ENCODE measurements at places on chromosomes 6 and 20.

DNA sequence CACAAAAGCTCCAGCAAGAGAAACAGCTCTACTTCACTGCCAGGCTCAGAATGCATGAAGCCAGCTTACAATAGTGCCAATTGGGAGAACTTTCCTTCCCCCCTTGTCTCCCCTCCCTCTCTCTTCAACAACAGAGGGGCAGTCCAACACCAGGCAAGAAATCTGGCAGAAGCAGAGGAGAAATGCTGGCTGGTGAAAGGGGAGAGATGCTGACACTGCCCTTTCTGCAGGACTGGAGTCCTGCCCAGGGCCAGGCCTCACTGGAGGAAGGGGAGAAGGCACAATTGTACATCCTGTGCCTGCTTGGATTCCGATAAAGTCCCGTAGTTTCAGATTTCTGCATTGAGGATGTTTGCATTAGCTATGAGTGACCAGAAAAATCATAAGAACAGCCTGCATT, 148.6 kb downstream of the LRRC1 start:
- DNase-seq, result no peak

DNA sequence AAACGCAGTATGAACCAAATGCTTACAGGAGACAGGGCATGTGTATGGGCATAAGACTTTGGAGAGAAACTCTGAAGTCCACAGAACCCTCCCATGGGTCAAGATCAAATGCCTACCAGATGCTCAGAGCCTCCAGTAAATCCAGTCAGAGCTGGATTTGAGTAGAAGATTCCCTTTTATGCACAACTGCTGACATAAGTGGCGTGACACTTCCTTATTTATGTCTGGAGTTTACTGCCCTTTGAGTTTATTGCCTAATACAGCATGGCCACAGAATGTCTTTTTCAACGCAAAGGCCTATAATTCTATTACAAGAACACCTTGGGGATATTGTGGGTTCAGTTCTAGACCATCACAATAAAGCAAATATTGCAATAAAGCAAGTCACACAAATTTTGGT, 220.0 kb upstream of the FOXQ1 start:
- DNase-seq, result no peak

DNA sequence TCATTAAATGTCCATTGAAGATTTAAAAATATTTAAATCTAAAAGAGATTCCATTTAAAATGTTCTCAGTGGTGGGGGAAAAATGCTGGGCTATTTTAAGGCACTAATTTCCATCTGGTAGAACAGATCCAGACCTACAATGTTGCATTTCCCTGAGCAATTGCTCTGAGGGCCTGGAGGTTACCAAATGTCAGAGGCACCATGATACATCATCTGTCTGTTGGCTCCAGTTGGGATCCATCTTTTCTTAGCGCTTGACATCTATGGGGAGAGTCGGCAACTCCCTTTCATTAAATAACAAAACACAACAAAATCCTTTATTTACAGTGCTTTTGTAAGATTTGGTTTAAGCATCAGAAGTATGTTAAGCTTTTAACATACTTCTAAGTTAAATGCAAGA, 224.5 kb downstream of the FOXC1 start:
- no peak for DNase-seq

DNA sequence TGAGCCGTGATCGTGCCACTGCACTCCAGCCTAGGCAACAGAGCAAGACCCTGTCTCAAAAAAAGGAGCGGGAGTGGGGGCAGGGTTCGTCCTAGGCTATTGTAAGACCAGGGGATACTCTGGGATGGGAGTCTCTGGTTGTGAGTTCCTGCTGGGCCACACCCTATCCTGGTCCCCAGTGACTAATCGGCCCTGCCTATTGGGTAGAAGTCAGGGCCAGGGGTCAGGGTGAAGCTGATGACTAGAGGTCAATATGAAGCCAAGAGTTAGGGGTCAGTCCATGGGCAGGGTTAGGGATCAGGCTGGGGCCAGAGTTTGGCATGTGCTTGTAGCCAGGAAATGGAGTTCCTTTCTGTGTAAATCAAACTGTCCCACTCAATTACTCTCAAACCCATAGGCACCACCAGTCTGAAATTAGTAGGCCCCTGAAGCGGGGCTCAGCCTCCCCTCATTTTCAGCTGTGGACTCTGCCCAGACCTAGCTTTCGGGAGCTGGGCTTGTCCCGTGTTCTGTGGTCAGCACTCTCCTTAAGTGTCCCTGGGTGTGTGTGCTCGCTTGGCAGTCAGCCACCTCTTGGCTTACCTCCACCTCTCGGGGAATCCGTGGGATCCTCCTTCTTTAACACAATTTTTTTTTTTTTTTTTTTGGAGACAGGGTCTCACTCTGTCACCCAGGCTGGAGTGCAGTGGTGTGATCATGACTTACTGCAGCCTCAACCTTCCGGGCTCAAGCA, 1.8 kb downstream of the HSPA12B start:
- DNase-seq, result no peak

DNA sequence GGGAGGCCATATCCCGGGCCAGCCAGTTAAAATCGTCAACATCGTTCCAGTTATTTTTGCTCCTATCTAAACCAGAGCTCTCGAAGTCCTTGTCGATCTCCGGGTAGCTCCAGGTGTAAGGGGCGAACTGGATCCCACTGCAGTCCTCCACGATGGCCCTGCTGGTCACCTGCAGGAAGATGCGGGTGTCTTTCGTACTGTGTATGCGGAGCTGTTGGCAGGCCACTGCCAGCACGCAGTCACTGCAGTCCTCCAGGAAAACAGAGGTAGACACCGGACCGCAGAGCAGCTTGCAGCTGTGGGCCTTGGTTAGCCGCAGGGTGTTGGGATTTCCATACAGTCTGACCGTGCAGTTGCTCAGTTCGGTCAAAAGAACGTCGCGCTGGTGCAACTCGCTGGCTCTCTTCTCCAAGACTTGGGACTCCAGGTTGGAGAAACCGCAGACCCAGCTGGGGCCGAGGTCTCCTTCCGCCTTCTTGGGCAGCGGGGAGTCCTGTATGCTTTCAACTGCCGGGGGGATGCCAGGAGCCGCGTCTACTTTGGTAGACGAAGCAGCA, 742 bp downstream of the TBCC start:
- peak; percentile 2 for DNase-seq

GRCh38 chr6:116157391-116157790, 31.5 kb upstream of the COL10A1 start:
- no peak for DNase-seq

GRCh38 chr20:40913224-40914185, 115.1 kb upstream of the TOP1 start:
- no peak for DNase-seq

DNA sequence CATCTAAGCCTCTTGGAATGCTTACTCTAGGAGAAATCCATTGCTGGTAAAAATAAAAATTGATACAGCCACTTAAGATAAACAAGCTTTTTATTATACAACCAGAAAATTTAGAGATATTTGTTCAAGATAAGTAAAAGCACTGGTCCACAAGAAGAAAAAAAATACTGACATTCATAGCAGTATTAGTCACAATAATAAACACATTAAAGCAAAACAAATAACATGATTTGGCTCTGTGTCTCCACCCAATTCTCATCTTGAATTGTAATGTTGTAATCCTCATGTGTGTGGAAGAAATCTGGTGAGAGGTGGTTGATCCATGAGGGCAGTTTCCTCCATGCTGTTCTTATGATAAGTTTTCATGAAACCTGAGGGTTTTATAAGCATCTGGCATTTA, 1093.5 kb upstream of the ADGRB3 start:
- no peak for DNase-seq

GRCh38 chr20:47561603-47562583, 60.2 kb downstream of the NCOA3 start:
- no peak for DNase-seq

DNA sequence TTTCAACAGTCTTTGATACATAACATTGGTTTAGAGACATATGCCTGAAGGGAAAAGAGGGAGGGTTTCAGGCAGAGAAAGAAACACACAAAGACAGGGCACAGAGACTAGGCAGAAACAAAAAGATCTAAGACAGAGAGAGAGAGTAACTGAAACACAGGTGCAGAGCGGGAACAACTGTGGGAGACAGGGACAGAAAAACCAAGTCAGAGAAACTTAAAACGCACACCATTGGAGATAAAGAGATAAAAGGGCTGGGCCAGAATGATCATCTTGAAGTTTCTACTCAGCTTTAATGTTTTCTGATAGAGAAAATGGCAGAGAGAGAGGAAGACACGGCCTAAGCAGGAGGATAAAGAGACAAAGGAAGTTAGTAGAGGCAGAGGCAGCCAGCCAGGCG, 11.8 kb downstream of the UNC5CL start:
- no peak for DNase-seq

DNA sequence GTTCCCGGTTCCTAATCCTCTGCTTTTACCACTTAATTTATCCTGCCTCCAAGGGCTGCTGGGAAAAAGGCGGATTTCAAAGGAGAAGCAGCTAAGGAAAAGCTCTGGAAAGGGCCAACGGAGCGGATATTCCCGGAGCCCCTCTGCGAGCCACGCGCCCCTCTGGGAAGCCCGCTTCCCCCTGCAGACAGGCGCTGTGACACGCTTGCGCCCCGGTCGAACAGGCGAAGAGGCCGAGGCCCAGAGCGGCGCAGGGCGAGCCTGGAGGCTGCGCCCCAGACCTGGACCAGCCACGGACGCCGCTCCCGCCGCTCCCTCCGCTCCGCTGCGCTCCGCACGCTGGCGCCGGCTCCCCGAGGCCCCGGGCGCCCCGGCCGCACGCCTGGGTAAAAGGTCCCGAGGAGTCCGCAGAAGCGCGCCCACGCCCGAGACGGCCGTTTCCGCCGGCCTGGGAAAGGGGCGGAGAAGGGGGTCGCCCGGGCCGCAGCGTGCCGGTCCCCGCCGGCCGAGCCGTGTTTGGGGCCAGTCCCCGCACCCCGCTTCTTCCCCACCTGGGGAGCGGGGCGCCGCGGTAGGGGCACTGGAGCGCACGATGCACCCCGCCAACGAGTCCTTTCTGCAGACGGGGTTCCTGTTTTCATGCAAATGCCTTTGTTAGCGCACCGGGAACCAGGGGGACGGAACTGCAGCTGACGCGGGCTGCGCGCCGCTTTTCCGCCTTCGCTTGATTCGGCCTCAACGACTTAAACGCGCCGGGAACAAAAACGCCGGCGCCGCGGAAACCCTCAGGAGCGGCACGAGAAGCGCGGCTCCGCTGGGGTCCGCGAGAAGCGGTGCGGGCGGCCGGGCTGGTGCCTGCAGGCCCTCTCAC, 91.9 kb upstream of the SIRPA start:
- DNase-seq, result no peak

GRCh38 chr6:157558049-157558448, 177.1 kb downstream of the ZDHHC14 start:
- DNase-seq, result no peak

DNA sequence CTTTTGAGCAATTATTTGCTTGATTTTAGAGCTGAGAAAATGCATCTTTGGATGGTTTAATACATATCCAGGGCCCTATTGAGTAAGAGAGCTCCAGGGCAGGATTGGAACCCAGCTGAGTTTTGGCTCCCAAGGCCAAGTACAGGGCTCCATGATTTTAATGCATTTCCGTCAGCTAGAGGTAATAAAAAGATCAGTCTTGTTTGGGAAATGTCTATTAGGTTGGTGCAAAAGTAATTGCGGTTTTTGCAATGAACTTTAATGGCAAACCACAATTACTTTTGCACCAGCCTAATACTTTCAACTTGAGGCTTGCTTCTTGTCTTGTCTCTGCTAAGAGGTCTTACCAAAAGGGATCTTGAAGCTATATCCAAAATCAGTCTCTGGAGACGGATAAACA, 29.4 kb upstream of the CDH4 start:
- DNase-seq, result no peak

DNA sequence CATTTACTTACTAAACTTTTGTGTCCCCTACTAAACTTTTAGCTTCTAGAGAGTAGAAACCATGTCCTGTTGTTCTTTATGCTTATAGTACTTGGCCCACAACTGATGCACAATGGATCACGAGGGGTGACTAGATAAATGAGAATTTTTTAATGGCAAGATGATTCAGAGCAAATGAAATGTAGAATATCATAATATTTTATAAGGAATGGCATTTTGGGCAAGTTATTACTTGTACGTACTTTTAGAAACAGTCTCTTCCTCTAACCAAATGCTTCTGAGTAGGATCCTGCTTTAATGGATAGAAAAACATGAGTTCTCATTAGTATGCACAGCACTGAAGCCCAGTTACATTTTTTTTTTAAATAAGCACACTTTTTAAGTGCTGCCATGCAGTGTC, 336.3 kb downstream of the NRN1 start:
- DNase-seq, result no peak

DNA sequence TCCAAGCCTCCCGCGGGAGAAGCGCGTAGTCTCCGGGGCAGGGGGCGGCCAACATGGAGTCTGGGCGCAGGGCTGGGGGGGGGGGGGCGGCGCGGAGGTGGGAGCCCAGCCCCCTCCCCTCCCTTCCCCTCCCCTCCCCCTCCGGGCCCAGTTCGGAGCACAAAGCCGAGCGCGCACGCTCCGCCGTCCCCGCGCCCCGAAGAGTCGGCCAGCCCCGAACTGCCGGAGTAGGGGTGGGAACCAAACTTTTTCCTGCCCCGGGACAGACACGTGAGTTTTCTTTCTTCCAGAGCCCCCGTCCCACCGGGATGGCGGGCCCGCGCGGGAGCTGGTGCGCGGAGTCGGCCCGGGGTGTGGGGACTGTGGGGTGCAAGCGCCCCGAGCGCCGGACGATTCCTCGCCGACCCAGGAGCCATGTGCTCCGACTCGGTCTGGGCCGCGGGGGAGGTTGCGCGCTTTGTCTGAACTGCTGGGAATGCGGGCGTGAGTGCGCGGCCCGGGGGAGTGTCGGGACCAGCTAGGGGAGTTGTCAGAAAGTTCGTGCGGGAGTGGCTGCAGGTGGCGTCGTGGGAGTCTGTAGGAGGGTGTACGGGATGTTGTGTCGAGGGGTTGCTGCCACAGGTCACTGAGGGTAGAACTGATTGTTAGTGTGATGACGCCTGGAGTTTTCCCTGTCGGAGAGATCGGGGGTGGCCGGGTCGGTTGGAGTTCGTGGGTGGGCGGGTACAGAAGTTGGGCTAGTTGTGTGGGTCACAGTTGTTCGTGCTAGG, 1.2 kb downstream of the TGIF2 start:
- peak; percentile 44 for DNase-seq

DNA sequence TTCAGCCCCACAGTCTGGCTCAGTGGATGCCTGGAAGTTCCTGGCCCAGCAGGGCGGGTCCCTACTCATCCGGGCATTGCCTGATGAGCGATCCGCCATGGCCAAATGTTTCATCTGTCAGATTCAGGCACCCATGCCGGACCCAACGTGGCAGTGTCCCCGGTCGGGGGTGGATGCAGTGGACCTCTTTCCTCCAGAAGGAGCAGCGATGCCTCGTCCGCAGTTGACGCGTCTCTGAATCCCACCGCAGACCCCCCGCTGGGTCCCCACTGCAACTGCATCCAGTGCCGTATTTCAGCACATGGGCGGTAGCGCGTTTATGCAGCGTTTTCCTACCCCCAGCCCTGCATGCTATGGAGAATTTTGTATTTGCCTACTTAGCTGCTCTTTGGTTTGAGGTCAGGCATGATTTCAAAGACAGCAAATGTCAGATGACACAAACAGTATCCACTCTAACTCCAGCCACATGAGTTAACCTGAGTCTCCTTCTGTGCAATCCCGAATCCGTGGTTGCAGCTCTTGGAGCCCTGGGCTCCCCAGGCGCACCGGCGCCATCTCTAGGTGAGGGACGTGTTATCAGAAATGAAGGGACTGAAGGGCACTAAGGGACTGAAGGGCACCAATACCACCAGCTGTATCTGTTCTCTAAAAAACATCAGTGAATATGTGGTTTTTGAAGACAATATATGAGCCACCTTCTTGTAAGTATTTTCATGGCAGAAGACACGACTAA, 72.6 kb upstream of the THBS2 start:
- no peak for DNase-seq

- DNase-seq, result peak; percentile 57
Measured at GRCh38 chr6:156719720-156720563, 57.2 kb upstream of the ARID1B start.
